ENCODE measurements at places on chromosomes 5 and 9.

DNA sequence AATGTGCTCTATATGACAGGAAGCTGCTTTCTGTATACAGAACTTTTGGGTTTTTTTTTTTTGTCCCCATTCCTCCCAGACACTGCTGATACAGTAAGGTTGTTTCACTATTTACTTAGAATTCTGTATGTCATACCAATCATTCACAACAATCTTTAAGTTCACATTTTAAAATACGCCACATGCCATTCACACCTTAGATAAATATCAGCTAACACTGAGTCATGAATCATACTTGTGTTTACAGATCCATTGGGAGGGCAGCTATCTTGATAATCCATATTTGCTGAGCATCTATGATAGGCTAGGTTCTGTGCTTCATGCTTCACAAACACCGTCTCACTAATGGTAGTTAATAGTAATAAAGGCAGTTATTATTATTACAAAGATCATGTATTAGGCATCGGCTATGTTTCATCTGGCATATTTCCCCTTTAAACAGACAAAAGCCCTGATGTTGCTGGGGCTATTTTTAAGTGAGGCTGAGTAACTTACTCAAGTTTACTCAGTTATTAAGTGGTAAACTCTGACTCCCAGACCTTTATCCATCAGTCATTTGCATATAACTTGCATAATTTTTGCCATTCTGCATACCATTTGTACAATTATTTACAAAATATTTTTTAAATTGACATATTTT, 152.2 kb upstream of the HMHB1 start:
- peak; percentile 28 for DNase-seq

GRCh38 chr5:134267366-134268018, 41.6 kb upstream of the PPP2CA start:
- DNase-seq, result no peak

- no peak for DNase-seq
Measured at GRCh38 chr9:131001021-131001420, 8.0 kb upstream of the LAMC3 start.

DNA sequence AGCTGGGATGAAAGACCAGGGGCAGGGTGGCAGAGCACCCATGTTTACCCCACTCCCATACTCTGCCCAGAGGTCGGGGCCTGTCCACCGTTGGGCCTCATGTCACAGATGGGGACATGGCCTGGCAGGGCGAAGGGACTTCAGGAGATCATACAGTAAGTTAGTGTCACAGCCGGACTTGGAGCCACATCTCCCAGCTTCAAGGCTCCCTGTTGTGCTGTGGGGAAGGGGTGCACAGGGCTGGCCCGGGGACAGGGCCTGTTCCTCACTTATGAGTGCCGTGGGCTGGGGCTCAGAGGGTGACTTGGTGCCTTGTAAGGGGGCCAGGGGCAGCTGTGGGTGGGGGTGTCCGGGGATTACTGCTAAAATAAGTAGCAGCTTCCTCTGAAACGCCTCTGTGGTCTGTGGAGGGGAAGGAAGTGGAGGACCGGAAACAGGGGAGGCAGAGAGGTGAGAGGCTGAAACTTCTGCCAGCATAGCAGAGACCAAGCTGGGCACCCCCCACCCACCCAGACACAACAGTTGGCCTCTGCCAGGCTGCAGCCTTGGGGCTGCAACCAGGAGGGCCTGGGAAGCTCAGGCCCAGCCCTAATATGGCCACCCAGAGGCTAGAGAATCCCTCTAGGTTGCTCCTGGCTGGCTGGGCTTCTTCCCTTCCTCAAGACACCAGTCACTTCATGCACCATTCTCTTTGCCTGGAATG, 41.1 kb upstream of the NEK6 start:
- DNase-seq, result no peak

DNA sequence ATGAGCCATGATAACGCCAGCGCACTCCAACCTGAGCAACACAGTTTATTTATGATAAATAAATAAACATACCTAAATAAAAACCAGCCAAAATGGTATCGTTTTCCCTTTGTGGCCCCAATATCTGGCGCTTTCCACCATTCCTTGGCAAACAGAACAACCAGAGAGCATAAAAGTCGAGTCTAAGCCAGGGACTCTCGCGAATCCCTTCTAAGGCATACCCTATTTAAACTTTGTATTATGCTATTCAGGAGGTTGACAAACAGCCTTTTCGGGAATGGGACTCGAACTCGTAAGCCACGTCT, 386 bp upstream of the MATR3 start:
- no peak for DNase-seq

DNA sequence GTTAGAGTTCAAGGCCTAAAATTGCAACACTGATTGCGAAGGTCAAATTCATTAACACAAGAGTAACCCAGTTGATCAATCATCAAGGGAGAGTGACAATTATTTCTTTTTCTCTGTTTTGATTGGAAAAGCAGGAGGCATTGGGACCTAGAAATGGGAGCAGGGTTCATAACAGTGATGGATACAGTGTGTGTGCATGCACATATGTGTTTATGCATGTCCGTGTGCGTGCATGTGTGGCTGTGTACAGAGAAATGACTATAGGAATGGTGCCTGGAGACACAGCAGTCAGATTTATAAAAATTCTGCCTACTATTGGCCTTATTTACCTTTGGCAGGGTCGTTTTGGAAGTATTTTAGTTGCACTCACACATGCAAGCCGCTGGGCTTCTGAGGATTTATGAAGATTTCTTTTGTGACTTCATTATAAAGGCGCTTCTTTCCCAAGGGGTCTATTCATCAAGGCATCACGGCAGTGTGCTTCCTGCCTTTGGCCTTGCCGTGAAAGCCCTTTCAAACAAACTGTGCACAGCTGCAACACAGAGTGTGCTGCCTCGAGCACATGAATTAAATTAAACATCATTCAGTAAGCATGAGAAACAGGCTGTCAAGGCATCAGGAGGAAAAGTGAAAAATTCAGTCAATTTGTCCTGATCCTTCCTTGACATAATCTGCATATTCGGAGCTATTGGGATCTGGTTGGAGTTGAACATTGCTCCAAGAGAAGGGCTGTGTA, 122.8 kb upstream of the PUM3 start:
- no peak for DNase-seq

Data from NCI-H748 treated with DMSO at 0.1 percent for 48 hours (cell line).